ENCODE measurements at places on chromosomes 12 and 14.

GRCh38 chr14:58288106-58288792 lies 10.1 kb upstream of the ARID4A start:
- DNase-seq: no peak

DNA sequence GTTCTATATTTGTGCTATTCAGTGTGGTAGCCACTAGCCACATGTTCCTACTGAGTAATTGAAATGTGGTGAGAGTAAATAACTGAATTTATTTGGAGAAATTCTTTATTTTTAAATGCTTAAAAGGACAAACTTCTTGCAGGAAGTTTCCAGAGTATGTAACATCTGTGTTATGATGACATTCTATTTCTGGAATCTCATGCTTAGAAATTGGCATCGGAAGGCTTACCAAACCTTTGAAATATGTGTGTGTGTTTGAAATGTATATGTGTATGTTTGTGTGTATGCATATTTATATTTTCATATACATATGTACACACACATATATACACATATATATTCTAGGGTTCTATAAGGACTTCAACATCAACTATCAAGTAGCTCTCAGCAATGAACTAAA lies 12.4 kb upstream of the WSCD2 start:
- no peak for DNase-seq

DNA sequence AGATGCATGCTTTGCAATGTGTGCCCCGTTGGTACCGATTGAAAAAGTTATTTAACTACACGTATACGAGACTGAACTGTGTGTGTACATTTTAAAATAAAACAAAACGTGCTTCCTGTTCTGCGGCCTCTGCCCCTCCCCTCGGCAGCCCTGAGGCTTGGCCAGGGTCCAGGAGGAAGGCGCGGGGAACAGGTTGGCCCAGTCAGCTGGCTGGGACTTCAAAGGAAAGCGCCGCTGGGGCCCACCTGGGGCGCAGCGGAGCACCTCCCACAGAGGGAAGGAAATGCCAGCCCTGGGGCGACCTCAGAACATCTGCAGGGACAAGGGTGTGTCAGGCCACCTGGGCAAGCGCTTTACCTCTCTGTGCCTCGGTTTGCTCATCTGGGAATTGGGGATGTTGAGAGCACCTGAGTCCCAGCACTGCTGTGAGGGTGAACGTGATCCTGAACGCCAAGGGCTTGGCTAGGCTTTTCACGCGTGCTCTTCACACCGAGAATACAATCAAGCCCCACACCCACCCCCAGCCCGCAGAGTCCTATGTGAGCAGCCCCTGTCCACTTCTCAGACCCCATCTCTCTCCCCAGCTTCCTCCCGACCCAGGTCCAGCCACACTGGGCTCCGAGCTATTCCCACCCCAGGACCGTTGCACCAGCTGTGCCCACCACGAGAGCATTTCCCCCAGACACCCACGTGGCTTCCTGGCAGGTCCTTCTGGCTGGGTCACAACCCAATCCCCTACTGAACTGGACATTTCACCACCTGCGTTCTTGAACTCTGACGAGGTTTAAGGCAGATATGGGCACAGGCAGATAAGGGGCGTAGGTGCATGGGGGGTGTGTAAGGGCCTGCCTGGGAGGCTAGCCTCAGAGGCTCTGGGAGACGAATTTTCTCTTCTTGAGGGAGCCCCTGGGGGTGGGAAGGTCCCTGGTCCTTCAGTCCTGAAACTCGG lies 41.9 kb upstream of the NCOR2 start:
- peak; percentile 90 for DNase-seq

DNA sequence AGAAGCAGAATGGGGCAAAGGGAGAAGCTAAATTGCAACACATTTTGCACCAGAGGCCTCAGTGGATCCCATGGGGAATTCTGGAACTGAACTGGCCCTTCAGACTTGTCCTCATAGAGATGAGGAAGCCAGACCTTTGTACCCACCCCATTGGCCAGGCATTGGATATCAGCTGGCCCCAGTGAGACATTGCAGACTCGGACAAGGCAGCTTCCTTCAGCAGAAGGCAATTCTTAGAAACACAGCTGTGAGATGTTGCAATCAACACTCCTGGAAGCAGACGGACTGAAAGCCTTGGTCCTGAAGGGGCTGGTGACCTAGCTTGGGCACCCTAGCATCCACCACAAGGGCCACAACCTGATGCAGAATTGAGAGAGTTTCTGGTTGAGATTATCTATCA lies 218.1 kb downstream of the MSRB3 start:
- DNase-seq: no peak

DNA sequence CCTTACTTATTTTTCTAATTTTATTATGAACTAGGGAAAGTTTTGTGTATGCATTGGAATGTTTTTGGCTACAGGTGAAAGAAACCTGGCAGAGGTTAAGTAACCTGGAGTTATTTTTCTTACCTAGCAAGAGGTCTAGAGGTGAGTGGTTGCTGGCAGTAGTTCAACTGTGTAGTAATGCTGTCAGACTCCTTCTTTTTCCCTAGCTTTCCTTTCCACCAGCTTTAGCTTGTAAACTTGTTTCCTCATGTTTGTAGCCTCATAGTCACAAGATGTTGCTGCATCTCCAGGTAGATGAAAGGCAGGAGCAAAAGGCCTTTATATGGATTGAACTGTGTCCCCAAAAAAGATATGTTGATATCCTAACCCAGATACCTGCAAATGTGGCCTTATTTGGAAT lies 105.1 kb upstream of the AMIGO2 start:
- DNase-seq: no peak

GRCh38 chr12:85448548-85449139 lies 168.6 kb downstream of the ALX1 start:
- DNase-seq: no peak

GRCh38 chr14:84877061-84877460 lies 652.9 kb upstream of the FLRT2 start:
- DNase-seq: no peak

GRCh38 chr14:38583471-38583870 lies 327.6 kb upstream of the CLEC14A start:
- no peak for DNase-seq

- no peak for DNase-seq
Measured at GRCh38 chr12:6465467-6466183, 4.9 kb downstream of the VAMP1 start.

DNA sequence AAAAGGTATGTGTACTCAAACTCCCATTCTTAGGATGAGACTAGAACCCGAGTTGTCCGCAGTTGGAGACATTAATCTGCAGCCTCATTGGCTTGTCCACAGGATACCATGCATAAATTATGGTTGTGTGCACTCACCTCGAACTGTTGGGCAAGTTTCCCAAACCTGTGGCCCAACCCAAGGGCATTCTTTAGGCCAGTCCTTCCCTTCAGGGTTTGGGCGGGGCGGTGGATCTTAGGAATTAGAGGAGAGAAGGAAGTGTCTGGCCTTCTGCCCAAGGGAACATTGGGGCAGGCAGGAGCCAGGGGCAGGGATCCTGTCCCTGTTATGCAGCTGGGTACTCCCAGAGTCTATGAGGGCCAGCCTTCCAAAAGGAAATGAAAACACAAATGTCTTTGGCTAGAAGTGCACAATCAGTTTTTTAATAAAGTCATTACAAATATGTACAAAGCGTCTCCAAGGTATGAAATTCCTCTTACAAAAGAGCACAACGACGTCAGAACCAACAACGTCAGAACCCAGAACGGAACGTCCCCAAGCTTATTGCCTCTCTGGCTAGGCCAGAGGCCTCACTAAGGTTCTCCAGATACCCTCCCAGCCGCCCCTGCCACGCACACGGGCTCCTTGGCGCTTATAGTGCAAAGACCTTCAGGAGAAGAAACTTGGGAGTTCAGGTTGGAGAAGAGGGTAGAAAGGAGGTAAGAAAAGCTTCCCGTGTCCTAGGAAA lies 25.3 kb downstream of the HRK start:
- no peak for DNase-seq

DNA sequence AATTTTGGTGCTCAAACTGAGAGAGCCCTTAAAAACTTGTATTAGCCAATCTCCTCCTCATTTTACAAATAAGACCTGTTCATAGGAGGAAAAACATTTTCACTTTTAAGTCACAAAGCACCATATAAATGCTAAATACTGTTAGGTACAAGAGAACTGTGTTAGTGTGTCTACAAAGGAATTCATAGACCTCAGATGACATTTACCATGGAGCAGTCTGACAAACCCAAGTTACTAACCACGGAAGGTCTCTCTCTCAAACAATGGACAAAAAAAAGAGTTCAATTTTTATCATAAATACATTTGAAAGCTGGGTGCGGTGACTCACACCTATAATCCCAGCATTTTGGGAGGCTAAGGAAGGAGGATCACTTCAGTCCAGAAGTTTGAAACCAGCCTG lies 10.0 kb downstream of the SBNO1 start:
- no peak for DNase-seq

- DNase-seq: no peak
Measured at GRCh38 chr14:22532345-22533056, 56.5 kb downstream of the DAD1 start.

GRCh38 chr12:112751844-112752243 lies 39.7 kb upstream of the RPH3A start:
- no peak for DNase-seq

DNA sequence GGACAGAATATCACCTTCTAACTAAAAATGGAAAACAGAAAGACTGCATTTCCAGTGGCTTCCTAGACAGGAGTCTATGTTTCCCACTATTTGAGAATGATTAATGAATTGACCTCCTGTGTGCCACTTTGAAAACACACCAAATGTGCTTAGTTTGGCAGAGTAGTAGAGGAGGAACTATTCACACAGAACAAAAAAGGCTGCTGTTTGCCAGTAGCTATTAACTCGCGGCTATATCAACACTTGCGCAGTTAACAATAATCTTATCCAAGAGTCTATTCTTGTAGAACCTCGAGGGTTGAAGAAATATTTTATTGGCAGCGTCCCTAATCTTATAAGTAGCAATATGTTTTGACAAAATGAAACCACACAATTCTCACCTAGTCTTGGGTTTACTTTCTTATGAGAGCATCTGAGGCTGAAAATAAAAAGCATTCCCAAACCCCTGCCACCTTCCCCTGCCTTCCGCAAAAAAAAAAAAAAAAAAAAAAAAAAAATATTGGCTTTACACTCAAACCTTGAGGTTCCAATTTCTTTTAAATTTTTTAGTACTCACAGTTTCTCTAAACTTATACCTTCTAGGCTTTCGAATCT lies 127.3 kb upstream of the FLRT2 start:
- no peak for DNase-seq

- no peak for DNase-seq
Measured at GRCh38 chr12:95322326-95322725, 104.7 kb downstream of the VEZT start.

- DNase-seq: no peak
Measured at GRCh38 chr12:125029761-125030358, 35.4 kb upstream of the AACS start.

DNA sequence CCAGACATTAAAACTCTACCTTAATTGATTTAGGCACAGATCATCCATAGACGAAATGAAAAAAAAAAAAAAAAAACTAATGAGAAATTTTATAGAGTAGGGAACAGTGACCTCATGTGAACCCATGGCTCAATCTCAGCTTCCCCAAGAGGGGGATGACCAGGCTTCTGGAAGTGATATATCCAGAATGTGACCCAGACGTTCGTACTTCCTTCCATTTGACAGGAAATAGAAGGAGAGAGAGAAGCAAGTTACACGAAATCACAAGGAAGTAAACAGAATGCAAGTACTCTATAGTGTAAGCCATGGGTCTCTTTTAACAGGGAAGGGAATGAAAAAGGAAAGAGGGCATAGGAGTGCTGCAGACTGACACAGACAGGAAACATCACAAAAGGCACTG lies 10.1 kb downstream of the FOXN3 start:
- DNase-seq: no peak

DNA sequence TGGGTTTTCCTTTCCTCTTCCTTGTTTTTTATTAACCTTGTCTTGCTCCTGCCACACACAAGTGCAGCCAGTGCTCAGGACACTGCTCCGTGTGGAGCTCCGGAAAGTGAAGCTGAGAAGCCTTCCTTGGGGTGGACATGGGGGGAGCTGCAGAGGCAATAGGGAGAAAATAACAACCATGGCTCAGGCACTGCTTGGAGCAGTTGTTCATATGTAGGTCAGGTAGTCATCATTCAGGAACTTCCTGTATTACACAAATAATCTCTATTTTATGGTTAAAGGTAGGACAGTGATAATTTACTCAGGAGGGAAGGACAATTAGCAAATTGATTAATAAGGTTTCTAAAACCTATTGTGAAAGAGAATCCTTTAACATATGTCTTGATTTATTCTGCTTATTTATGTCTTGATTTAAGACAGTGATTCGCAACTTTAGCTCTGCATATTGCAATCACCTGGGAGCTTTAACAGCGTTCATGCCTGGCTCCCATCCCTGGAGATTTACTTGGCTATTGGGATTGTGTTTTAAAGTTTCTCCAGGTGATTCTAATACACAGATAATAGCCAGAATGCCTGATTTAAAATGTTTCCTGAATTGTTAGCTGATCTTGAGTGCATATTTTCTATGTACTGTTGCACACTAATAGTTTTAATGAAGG lies 92.1 kb downstream of the ETV6 start:
- no peak for DNase-seq

- no peak for DNase-seq
Measured at GRCh38 chr12:39586816-39587215, 32.8 kb downstream of the ABCD2 start.

GRCh38 chr14:89015016-89015415 lies 190.6 kb downstream of the TTC8 start:
- no peak for DNase-seq

DNA sequence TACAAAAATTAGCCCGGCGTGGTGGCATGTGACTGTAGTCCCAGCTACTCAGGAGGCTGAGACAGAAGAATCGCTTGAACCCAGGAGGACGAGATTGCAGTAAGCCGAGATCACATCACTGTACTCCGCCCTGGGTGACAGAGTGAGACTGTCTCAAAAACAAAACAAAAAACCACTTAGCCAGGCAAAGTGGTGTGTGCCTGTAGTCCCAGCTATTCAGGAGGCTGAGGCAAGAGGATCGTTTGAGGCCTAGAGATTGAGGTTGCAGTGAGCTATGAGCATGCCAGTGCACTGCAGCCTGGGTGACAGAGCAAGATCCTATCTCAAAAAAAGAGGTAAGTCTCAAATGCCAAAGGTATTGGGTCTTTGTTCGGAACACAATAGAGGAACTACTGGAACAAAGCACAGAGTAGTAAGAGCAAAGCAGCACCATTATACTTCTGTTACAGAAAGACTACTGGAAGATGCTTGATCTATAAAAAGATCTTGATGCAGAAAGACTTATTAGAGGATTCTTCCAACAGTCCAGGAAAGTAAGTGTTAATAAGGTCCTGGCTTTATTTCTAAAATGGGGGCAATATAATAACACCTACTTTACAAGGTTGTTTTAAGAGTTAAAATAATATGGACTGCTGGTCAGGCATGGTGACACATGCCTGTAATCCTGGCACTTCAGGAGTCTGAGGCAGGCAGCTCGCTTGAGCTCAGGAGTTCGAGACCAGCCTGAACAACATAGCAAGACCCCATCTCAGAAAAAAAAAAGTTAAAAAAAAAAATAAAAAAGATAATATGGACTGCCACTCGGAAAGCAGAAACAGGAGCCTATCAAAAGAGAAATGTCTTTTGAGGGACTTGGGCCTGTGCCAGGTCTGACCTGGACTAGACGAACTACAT lies 29.9 kb downstream of the BTBD7 start:
- DNase-seq: no peak

- peak; percentile 76 for DNase-seq
Measured at GRCh38 chr12:54306925-54307741, 6.3 kb upstream of the NFE2 start.

GRCh38 chr14:75521415-75522199 lies 662 bp upstream of the BATF start:
- DNase-seq: no peak

Data from sigmoid colon (tissue), 7 donors.